Activated naive CD4-positive, alpha-beta T cell treated with anti-CD3 and anti-CD28 coated beads for 36 hours (primary cell): ENCODE measurements at places on chromosomes 13 and 19.
A peak's percentile ranks its signal among the peaks of the same experiment; 100 is the strongest.

- H3K4me1 ChIP-seq = peaks cover 13% of the 10 kb centered on the region
- no peaks in the 10 kb centered on the region for H3K27me3 ChIP-seq
- H3K27ac ChIP-seq = no peak overlapping the region
- H3K36me3 ChIP-seq = peaks cover 93% of the 10 kb centered on the region
These were observed 8.9 kb downstream of the ZNF101 start for GRCh38 chr19:19677579-19677978.

GRCh38 chr19:49957262-49957915 is 3.6 kb downstream of the SIGLEC11 start:
- H3K27me3 ChIP-seq = no peaks in the 10 kb centered on the region
- H3K4me3 ChIP-seq = no peak overlapping the region
- peaks cover 5% of the 10 kb centered on the region for H3K4me1 ChIP-seq
- DNase-seq = no peak
- no peaks in the 10 kb centered on the region for H3K36me3 ChIP-seq
- H3K27ac ChIP-seq = no peak overlapping the region

GRCh38 chr19:6866741-6867151 is 20.6 kb upstream of the ADGRE1 start:
- no peak overlapping the region for H3K4me3 ChIP-seq
- H3K36me3 ChIP-seq = no peaks in the 10 kb centered on the region
- no peak for DNase-seq
- H3K27me3 ChIP-seq = no peaks in the 10 kb centered on the region
- peaks cover 29% of the 10 kb centered on the region for H3K4me1 ChIP-seq

GRCh38 chr13:51342706-51343105 is 3.2 kb downstream of the SERPINE3 start:
- DNase-seq = no peak
- no peaks in the 10 kb centered on the region for H3K27me3 ChIP-seq
- no peak overlapping the region for H3K27ac ChIP-seq
- no peaks in the 10 kb centered on the region for H3K4me1 ChIP-seq

DNA sequence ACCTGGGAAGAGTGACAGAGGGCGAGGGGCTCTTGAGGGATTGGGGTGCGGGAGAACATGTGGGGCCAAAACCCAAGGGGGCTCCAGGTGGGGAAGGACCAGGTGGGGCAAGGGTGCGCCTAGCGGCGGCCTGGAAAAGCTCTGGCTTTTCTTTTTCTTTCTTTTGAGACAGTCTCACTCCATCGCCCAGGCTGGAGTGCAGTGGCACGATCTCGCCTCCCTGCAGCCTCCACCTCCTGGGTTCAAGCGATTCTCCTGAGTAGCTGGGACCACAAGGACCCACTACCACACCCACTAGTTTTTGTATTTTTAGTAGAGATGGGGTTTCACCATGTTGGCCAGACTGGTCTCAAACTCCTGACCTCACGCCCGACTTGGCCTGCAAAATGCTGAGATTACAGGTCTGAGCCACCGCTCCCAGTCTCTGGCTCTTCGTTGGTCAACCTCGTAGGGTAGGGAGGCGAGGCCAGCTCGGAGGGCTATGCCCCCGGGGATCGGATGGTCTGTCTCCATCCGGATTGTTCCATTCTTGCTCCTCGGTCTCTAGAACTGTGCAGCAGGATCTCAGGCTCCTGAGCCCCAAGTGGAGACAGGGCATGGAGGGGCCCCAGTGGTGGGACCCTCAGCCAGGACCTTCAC is 3.7 kb downstream of the GADD45B start:
- peaks cover 22% of the 10 kb centered on the region for H3K4me1 ChIP-seq
- no peaks in the 10 kb centered on the region for H3K27me3 ChIP-seq
- peak overlapping the region; percentile 99 for H3K4me3 ChIP-seq
- peaks cover 32% of the 10 kb centered on the region for H3K36me3 ChIP-seq
